ENCODE measurements at places on chromosomes 7 and 10.

DNA sequence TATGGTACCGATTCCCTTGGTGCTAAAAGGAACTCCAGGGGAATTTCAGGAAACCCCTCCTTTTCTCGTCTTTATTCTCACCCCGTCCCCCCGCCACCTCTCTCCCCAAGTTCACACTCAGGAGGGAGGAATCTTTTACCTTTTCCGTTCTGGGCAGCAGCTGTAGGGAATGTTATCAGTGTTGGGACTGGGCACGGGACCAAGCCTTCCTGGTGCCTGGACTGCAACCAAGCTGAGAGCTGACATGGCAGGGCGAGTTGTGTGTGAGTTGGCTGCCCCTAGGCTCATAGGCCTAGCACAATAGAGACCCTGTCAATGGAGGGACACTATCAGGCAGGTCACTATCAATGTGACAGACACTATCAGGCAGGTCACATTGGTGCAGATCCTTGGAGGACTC, 121.4 kb downstream of the TCF7L2 start:
- no peak for DNase-seq

DNA sequence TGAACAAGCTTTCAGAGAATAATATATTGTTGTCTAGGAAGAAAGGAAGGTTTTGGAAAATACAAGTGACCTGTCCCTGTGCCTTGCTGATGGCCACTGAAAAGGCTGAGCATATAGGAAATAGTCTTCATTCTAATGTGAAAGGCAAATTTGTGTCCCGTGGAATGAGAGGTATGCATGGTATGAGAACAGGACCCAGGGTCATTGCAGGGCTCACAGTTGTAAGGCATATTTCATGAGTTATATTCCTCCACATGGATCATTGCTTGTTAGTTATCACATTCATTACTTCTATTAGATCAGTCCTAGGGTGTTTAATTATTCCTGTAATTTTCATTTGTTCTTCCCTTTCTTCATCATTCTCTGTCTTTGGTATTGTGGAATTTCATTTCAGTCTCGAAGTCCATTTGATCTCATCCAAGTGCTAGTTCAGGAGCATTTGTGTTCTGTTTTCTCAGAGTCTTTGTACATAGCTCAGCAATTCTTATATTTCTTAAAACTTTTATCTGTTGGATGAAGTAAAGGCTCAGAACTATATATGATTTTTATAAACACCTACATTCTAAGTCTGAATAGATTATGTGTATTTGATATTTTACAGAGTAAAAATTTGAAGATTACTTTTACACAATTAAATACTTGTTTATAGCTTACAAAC, 39.4 kb upstream of the ARHGAP21 start:
- DNase-seq = no peak

DNA sequence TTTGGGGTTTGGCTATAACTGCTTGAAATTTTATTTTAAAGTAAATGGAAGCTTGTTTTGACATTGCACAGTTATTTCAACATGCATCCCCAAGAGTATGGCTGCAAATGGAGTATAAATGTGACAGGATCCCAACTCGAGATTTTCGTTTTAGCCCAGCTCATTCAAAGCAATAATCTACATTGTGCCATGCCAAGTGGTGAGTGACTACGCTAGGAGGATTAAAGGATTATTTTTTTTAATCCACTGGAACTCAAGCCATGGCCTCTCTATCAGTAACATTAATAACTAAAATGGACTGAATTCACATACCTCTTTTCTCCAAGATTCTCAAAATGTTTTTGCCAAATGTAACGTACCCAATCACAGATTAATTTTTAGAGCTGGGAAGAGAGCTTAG, 60.6 kb upstream of the AUTS2 start:
- DNase-seq = no peak

GRCh38 chr7:40232242-40232893, 97.6 kb downstream of the SUGCT start:
- DNase-seq = peak; percentile 40

DNA sequence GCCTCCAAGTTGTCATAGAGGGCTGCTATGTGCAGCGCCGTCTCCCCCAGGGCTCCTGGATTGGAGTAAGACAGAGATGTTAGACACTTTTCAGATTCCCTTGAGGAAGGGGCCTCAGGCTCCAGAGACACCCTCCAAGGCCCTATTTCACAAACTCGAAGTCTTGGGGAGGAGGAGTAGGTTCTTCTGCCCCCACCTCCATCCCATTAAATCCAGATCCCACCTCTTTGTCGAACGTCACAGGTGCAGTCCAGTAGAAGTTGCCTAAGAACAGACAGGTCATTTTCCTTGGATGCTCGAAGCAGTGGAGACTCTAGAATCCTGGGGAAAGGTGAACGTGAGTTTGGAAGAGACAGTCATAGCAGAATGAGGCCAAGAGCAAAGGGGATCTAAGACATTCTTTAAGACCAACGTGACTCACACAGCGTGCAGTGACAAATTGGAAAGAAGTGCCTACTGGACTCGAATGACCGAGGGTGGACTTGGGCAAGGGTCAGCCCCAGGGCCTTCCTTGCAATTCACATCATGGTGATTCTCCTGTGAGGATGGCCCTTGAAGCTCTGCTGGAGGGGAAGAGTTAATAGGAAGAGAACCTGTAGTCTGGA, 3.3 kb downstream of the TRPV5 start:
- DNase-seq = no peak

- DNase-seq = no peak
Measured at GRCh38 chr10:23479798-23480473, 41.1 kb downstream of the OTUD1 start.

GRCh38 chr7:142859829-142860228, 5.0 kb downstream of the EPHB6 start:
- peak; percentile 11 for DNase-seq

DNA sequence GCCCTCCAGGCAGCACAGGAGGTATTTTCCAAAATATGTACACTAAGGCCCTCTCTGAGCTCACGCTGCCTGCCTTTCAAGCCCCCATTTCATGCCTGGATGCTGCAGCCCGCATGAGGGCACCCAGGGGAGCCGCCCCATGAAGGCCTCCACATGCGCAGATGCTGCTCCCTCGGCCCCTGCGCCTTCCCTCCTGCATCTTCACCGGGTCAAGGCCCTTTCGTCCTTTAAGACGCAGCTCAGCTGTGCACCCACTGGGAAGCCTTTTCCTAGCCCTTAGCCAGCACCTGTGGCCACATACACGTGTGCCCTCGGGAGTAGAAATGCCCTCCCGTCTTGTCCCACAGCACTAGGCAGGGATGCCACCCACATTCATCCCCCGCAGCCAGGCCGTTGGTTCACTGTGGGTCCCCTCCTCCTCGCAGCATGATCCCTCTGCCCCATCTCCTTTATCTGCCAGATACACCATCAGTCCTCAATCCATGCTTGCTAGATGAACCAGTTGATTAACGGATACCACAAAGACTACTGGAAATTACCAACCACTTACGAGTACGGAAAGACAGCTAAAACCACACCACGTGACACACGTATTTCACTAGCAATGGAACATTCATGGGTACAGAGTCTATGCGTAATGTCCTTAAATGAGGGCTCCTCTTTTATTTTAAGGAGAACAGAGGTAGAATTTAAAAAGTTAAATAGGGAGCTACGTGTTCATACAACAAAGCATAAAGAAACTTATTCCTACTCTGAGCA, 278.0 kb downstream of the TNS3 start:
- DNase-seq = no peak

DNA sequence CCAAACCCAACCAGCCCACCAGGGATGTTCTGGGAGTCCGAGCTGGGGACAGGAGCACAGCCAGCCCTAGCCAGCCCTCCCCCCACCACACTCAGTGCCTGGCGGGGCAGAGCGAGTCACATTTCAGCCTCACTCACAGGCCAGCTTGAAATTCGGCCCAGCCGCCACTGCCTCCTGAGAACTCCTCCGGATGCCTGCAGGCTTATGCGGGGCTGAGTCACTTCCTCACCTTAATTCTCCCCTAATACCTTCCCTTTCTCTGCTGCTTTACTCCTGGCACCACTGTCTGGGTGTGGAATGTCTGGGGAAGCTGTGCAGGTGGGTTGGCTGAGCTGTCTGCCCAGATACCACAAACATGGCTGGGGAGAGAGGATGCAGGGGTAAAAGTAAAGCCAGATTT, 22.6 kb upstream of the DLG5 start:
- DNase-seq = no peak

- DNase-seq = no peak
Measured at GRCh38 chr10:18313140-18313530, 172.9 kb downstream of the CACNB2 start.

DNA sequence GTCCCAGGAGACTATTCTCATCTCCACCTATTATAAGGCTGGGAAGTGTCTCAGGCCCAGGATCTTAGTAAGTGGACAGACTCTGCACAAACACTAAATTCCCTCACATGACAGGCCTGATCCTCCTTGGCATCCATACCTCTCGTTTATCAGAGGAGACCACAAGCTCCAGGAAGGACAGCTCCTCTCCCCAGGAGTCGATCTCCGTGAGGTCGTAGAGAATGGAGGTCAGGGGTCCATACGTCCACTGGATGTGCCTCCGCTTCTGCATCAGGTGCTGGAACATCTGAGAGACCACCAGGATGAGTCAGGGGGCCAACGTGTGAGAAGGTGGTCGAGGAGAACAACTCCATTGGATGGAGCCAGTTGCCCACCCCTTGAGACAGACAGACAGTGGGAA, 5.6 kb downstream of the TRPV5 start:
- no peak for DNase-seq

DNA sequence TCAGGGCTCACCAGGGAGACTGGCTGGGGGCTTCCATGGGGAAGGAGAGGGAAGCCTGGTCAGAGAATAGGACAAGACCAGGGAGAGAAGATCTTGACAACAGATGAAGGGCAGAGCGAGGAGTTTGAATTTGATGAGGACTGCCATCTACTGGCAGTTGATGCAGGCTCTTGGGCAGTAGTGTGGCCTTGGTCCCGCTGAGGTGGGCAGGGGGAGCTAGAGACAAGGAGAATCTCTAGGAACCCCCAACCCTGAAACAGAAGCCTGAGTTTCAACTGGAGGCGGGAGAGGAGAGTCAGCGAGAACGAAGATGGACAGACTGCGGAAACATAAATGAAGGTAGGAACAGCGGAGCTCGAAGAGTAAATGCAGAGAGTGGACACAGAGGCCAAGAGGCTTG, 81.0 kb downstream of the PPP1R3C start:
- peak; percentile 61 for DNase-seq

DNA sequence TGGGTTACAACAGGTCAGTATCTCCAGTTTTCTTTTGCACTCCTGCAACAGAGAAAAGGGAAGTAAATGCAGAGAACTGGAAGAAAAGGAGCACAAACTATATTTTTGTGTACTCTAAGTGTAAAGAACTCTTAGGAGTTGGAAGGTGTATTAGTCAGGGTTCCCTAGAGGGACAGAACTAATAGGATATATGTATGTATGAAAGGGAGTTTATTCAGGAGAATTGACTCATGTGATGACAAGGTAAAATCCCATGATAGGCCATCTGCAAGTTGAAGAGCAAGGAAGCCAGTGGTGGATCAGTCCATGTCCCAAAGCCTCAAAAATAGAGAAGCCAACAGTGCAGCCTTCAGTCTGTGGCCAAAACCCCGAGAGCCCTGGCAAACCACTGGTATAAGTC, 22.6 kb upstream of the RAB18 start:
- DNase-seq = no peak

GRCh38 chr10:78956391-78956790, 112.4 kb upstream of the ZMIZ1 start:
- no peak for DNase-seq

- no peak for DNase-seq
Measured at GRCh38 chr7:28145931-28146330, 34.7 kb downstream of the JAZF1 start.

GRCh38 chr10:79149662-79150443, 81.1 kb downstream of the ZMIZ1 start:
- no peak for DNase-seq

DNA sequence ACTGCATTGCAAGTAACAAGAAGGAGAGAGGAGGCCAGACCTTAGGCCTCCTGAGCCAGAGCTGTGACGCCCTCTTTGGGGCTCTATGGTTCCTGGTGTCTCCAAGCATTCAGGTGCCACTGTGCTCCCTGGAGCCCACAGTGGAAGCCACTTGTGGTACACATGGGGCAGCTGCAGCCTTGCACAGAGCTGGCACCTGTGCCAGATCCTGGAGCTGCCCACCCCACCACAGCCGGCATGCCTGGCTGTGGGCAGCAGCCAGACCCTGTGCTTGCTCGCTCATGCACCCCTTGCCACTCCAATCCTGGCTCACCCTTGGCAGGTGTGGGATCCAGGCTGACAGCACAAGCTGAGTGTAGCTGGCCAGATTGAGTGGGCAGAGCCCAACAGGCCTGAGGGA, 173.8 kb upstream of the SMIM30 start:
- DNase-seq = no peak

GRCh38 chr10:108252771-108253170, 1088.3 kb upstream of the SORCS1 start:
- no peak for DNase-seq

DNA sequence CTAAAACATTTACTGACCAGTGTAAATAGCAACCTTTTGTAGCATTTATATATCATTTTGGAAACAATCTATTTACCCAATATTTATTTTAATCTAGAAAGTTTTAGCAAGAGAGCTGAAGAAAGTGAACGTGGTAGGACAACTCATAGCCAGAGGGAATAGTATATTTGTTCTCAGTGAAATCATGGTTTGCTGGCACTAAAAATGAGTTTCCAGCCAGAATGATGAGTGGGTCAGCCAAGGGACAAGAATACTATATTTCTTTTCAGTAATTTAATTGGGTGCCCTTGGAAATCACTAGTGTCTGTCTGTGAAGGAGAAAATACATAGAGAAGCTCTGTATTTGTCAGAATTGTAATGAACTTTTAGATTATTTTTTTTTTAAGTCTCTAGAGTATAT, 74.9 kb downstream of the MINPP1 start:
- no peak for DNase-seq

DNA sequence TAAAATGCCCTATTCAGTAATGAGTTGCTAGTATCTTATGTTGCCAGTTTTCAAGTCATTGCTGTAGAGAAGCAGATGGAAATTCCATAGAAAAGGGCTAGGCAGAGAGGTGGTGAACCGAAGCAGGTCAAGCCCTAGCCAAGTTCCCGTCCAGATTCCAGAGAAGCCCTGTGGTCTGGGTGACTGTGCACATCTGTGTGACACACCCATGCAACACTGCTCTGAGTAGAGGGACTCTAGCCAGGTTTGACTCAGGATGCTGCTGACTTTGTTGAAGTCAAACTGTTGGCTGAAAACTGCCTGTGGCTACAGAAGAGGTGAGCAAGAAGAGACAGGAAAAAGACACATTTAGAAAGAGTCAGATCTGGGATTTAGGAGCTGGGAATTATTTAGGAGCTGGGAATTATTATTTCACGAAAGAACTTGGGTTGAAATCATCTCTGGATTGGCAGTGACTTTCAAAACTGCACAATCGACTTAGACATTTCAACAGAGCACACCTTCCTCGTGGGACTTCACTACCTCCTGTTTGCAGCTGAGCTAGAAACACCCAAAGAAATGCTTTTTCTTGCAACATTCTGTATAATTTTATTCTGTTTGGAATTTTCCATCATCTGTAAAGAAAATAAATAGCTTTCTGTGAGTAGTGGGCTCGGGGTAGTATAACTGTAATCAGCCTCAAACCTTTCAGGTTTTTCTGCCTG, 149.1 kb upstream of the PRKCQ start:
- no peak for DNase-seq

Measured in globus pallidus (tissue), 1 donor.